ENCODE measurements at places on chromosomes 3 and 15.

GRCh38 chr15:77002436-77002835, 7.5 kb downstream of the PSTPIP1 start:
- no peak for DNase-seq

- no peak for DNase-seq
Measured at GRCh38 chr3:138678086-138678485, 69.5 kb downstream of the FAIM start.

GRCh38 chr3:100782348-100782747, 73.1 kb downstream of the TFG start:
- DNase-seq = no peak

- no peak for DNase-seq
Measured at GRCh38 chr3:63990733-63991132, 32.6 kb downstream of the PSMD6 start.

GRCh38 chr15:76904461-76905012, 603 bp downstream of the SCAPER start:
- peak; percentile 26 for DNase-seq

GRCh38 chr3:120678331-120678947, 3.6 kb downstream of the HGD start:
- DNase-seq = peak; percentile 36

DNA sequence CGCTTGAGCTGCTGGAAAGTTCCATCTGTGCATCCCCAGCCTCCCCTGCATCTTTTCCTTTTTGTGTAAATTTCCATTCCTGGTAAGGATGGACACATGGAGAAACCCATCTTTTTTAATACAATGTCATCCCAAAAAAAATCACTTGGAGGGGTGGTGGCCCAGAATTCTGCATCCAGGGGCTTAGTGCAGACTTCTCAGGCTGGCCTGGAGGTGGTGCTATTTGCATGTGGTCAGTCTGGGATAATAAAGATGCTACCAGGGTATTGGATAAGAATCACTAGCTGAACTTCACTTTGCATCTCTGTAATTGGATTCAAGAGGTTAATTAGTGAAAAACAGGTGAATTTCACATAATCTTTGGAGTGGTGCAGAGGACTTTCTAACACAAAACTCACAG, 1.8 kb upstream of the ZSCAN2 start:
- peak; percentile 71 for DNase-seq

GRCh38 chr3:151556596-151556995, 95.7 kb upstream of the IGSF10 start:
- DNase-seq = no peak

DNA sequence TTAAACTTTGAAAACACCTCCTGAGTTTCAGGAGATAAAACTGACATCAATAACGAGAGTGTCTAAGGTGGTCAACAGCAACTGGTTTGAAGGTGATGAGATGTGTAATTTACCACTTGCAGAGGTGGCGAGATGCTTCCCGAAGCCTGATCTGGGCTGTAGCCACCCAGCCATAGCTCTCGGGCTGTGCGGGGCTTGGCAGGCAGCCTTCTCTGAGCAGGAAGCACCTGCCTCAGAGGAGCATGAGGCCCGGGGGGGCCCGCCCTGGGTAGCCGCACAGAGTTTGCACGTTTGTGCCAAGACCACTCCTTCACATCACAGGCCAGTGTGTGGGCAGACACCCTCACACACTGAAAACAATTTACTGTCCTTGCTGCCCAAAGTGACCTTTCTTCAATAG, 220.3 kb downstream of the CACNA2D3 start:
- DNase-seq = no peak

DNA sequence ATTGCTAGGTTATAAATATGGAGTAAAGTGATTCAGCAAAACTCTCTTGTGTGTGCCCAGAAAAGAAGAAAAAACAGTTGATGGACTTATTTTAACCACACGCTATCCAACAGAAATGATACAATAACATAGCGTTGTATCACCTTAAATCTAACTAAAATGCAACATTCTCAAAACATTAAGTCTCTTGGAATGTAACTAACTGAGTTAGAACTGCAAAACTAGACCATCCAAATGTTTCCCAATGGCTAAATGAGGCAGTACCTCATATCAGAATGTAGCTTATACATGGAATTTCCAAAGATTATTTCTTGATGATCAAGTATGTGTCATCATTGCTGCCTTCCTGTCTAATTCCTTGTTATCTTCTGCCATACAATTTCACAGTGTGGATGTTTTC, 187.9 kb downstream of the CNTN3 start:
- no peak for DNase-seq

GRCh38 chr3:105868431-105868741, 426 bp downstream of the CBLB start:
- peak; percentile 71 for DNase-seq

- DNase-seq = no peak
Measured at GRCh38 chr3:128174675-128175590, 21.7 kb downstream of the EEFSEC start.

GRCh38 chr3:24387493-24387892, 107.2 kb downstream of the THRB start:
- DNase-seq = no peak

DNA sequence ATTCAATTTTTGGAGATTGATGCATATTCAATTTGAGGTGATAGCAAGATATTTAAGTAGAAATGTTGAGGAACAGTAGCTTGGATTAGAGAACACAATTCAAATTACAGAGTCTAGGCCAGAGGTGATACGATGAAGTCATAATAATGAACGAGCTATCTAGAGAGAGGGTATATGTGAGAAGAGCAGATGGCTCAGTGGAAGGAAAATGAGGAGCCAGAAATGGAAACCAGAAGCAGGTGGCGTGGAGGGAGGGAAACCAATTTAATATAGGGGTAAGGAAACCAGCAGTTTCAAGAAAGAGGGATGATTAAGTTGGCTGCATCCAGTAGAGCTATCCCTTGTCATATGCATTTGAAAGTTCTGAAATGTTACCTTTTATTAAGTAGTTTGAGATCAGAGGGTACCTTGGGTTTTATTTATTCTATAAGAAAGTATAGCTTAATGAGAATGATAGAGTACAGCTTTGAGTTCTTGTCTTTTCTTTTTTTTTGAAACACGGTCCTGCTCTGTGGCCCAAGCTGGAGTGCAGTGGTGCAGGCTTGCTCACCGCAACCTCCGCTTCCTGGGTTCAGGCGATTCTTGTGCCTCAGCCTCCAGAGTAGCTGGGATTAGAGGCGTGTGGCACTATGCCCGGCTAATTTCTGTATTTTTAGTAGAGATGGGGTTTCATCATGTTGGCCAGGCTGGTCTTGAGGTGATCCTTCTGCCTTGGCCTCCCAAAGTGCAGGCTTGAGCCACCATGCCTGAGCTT, 22.1 kb downstream of the NCK1 start:
- no peak for DNase-seq

GRCh38 chr3:188270423-188270972, 116.5 kb downstream of the LPP start:
- peak; percentile 61 for DNase-seq

DNA sequence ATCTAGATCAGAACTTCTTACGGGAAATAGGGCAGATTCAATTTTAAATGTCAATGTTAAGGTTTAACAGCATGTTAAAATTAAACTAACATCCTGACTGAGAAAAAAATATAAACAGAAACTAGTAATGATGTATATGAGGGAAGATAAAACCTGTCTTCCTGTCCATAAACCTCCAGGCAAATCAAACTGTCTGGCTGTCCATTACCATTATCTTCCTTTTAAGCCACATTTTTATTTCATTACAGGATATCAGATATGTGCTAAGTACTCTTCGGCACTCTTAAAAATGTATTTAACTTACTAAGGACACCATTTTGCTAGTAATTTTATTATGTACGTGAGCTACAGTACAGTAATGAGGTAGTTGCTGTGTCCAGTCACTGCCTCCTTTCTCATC, 1461.7 kb upstream of the ALCAM start:
- DNase-seq = no peak

DNA sequence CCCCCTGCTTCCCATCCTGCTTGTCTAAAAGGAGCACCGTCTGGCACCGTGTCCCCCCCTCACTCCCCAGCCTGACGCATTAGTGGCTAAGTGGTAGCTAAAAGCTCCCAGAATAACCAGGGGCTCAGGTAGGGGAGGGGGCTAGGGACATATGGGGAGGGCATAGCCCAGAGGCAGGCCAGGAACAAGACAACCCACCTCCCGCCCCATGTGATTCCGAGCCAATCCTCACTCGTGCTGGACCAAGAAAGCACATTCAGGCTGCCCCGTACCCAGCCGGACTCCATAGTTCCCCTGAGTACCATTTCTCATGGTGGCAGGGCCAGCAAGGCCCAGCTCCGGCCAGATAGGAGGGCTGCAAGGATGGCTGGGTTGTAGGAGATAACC, 11.5 kb downstream of the SEMA7A start:
- DNase-seq = no peak

- no peak for DNase-seq
Measured at GRCh38 chr15:80325206-80325605, 73.2 kb upstream of the CTXND1 start.

DNA sequence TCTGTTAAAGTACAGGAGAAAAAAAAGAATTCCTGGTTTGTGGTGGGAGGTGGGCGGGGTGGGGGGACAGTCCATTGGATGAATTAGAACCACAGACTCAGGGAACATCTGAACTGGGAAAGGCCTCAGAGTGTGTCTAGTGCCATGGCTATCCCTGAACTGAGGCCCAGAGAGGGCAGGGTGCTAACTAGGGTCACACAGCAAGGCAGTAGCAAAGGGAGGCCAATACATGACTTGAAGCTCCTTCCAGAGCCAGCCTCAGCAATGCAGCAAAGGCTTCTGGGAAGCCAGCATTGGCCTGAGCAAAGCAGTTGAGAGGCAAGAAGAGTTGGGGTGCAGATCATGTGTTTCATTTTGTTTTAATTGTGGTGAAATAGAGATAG, 85.4 kb downstream of the SMAD6 start:
- no peak for DNase-seq

DNA sequence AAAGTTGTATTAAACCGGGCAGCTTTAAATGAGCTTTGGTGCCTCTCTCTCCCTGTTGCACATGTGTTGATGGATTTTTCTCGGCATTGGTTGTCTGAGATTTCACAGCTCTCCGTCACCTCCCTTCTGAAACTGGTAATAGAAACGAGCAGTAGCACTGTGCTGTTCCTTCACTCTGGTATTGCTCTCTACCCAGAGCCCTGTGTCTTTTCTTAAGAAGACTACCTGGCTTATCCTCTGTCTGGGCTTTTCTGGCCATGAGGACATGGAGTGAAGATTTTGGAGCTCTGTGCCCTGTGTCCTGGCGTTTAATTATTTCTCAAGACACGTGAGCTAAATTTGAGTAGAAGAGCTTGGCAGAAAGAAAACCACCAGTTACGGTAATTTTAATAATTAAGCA, 209.6 kb upstream of the EIF1B start:
- DNase-seq = no peak

- DNase-seq = no peak
Measured at GRCh38 chr3:99167071-99167470, 265.6 kb upstream of the DCBLD2 start.

DNA sequence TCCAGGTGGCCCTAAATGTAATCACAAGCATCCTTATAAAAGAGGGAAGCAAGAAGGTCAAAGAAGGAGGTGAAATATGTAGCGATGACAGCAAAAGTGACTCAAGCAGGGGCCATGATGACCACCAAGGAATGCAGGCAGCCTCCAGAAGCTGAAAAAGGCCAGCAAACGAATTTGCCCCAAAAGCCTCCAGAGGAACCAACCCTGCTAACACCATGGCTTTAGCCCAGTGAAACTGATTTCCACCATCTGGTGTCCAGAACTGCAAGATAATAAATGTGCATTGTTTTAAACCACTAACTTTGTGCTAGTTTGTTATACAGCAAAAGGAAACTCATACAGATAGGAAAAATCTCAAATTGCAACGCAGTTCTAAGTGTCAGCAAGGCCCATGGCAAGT, 23.0 kb upstream of the RBSN start:
- DNase-seq = no peak

DNA sequence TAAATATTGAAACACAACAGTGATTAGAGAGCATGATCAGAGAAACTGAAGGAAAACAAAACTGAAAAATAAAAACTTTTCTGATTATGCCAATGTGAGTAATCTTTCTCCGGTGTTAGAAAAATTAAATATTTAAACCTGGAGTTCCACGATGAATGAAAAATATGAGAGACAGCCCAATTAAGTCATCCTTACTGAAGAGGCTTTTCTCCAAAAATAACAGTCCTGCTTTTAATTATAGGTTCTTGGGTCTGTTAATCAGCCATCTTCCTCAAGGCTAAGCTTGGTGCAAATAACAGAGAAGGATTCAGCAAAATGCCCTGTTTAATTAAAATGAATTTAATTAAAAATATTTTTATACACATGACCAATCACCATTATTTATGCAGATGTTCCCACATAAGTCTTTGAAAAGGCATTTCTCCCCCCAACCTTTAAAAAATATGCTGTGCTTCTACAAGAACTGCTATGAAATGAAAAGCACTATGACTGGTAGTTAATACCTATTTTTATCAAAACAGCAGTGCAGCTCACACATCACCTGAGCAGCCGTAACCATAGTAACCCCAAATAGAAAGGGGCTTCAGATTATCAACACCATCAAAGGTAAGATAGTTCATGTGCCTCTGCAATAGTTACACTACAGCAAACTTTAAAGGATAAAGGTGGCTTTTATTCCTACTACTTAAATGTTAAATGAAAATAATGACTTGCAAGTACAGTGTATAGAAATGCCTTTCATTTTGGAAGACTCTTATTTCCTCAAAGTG, 175.7 kb downstream of the SLC9A9 start:
- DNase-seq = no peak

- no peak for DNase-seq
Measured at GRCh38 chr3:4600493-4600892, 107.3 kb downstream of the ITPR1 start.

GRCh38 chr3:6504834-6505233, 356.1 kb upstream of the GRM7 start:
- DNase-seq = no peak

DNA sequence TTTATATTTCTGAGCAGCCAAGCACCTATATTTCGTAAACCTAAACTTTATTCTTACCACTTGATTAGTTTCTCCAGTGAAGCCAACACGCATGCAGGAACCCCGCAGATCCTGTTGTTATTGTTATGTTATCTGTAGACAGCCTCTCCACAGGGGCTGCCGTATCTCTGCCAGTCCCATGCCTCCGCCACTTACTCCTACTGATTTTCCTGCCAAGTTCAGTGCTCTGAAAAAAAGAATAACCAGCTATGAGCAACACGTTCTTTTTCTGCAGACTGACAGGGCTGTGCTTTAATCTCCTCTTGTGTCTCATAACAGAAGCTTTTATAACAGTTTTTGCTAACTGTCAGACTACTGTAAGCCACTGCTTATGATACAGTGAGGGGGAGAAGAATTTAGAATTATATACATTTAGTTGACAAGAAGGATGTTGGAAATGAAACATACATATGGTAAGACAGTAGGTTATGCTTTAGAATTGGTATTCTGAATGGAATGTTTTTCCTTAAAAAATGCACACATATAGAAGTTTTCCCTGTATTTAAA, 347.4 kb downstream of the SI start:
- DNase-seq = no peak

GRCh38 chr3:123656691-123657090, 71.8 kb upstream of the HACD2 start:
- DNase-seq = no peak

GRCh38 chr3:112056451-112056929, 22.0 kb downstream of the TMPRSS7 start:
- DNase-seq = no peak

GRCh38 chr3:31908391-31909097, 72.5 kb downstream of the OSBPL10 start:
- DNase-seq = no peak
